ENCODE measurements at places on chromosomes 6 and 20. TPM values are rescaled to one million over a fixed set of nuclear protein-coding genes. Genes with fewer than 3 reads are reported as not detected.
A peak's percentile ranks its signal among the peaks of the same experiment; 100 is the strongest.

The GJA1 gene
- polyA plus RNA-seq, result 155 TPM

The HCK gene
- polyA plus RNA-seq, result not detected

The MCHR2 gene
- not detected for polyA plus RNA-seq

The SLC52A3 gene
- not detected for polyA plus RNA-seq

The HLA-F gene
- polyA plus RNA-seq, result 1.5 TPM

DNA sequence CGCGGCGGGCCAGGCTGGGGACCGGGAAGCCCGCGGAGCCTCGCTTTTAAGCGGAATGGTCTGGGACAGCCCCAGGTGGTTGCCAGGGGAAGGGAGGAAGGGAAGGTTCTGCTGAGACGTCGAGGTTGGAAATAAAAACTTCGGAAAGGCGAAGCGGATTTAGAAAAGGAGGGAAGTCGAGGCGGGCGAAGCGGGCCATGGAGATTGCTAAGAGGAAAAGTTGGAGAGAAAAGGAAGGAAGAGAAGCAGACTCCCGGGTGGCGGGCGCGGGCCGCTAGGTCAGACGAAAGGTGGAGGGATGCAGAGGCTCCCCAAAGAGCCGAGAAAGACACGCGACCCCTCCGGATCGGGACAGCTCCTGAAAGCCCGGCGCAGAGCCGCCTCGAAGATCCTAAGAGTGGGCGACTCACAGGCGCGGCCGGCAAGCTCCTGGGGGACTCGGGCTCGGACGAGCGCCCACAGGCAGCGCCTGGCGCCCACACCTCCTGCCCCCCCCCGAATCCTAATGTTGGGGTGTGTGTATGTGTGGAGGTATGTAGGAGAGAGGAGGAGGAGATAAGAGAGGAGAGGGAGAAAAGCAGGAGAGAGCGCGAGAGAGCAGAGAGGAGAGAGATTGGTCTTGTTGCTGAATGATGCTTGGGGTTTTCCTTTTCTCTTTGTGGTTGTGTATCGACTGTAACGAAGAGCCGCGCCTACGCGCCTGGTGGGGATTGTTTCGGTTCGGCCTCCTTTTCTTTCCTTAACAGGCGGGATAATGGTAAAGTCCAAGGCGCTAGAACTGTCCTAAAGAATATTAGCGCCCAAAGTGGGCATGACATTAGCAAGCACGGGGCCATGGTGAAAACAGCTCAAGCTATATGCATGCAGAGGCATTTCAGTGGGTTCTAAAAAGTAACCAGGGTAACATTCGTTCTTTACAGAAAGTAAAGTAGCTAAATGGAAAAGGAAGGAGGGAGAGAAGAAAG is 1.5 kb downstream of the TFAP2B start:
- H3K27ac ChIP-seq, result no peak overlapping the region
- peaks cover 89% of the 10 kb centered on the region for H3K27me3 ChIP-seq
- no peak for DNase-seq
- no peaks in the 10 kb centered on the region for H3K4me1 ChIP-seq

DNA sequence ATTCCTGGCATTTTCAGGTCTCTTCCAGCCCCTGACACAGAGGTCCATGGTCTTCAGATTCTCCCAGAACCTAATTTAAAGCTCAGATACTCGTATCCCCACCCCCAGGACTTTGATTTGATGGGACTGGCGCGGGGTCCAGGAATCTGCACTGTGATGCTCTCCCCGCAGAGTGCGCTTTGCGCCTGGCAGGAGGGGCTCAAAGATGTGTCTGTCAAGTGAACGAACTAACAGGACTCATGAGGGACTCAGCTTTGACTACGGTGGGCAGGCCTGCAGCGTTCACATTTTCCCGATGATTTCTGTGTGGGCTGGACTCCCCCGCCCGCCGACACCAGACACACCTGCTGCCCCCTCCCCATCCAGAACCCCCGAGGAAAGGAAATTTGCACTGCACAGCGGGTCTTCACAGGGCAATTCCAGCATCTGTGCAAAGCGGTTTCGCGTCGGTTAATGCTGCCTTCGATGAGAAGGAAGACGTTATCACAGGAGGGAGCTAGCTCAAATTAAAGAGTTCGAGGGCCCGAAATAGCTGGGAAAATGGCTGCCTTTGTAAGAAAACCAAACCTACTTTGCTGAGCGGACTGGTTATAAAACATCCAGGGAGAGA is 90.2 kb downstream of the ZDHHC14 start:
- DNase-seq, result no peak
- H3K27ac ChIP-seq, result no peak overlapping the region
- H3K36me3 ChIP-seq, result no peaks in the 10 kb centered on the region
- H3K4me3 ChIP-seq, result no peak overlapping the region
- H3K27me3 ChIP-seq, result no peaks in the 10 kb centered on the region

- H3K27ac ChIP-seq, result no peak overlapping the region
- no peak overlapping the region for H3K4me3 ChIP-seq
- H3K4me1 ChIP-seq, result no peaks in the 10 kb centered on the region
- no peaks in the 10 kb centered on the region for H3K36me3 ChIP-seq
- no peaks in the 10 kb centered on the region for H3K27me3 ChIP-seq
These were observed 273.0 kb downstream of the TFAP2A start for GRCh38 chr6:10141746-10142443.

DNA sequence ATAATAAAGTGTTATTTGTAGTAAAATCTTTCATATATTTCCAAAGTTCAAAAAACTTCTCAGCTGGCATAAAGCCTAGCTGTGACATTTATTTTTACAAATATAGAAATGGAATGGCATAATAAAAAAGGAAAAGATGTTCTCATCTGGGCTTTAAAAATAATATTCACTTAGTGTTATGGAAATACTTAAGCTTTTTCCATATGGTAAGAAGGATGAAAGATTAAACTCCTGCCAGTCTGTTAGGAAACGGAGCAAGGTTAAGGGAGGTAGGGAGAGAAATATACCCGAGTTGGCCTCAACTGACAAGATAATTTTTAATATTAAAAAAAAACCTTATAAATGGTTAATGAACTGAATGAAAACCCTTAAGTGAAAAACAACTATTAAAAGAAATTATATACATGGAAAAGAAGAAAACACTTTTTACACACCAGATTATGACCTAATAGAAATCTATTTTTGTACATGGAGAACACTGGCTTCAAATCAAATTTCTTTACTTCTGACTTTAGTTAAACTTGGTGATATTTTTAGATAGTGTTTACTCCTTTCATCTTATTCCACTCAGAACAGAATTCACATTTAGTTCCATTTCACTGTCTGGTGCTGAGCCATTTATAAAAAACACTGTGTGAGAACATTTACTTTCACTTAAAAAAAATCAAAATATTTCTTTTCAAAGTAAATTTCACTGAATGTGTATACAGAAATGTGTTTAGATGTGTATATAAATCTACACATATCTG is 137.0 kb downstream of the DST start:
- no peaks in the 10 kb centered on the region for H3K27me3 ChIP-seq
- H3K36me3 ChIP-seq, result peaks cover 18% of the 10 kb centered on the region
- no peak for DNase-seq
- no peaks in the 10 kb centered on the region for H3K4me1 ChIP-seq
- no peak overlapping the region for H3K4me3 ChIP-seq
- H3K27ac ChIP-seq, result no peak overlapping the region

- no peak overlapping the region for H3K27ac ChIP-seq
- no peak overlapping the region for H3K4me3 ChIP-seq
- H3K4me1 ChIP-seq, result no peaks in the 10 kb centered on the region
- DNase-seq, result no peak
- no peaks in the 10 kb centered on the region for H3K27me3 ChIP-seq
These were observed 144.0 kb upstream of the TSHZ2 start for GRCh38 chr20:52828199-52828598.

GRCh38 chr6:31087494-31088089 is 24.8 kb downstream of the C6orf15 start:
- H3K4me1 ChIP-seq, result peaks cover 12% of the 10 kb centered on the region
- DNase-seq, result peak; percentile 93
- peak overlapping the region; percentile 84 for H3K27ac ChIP-seq

- H3K4me1 ChIP-seq, result no peaks in the 10 kb centered on the region
- H3K4me3 ChIP-seq, result no peak overlapping the region
- DNase-seq, result no peak
- H3K36me3 ChIP-seq, result no peaks in the 10 kb centered on the region
These were observed 354.9 kb downstream of the CD109 start for GRCh38 chr6:74050921-74051320.

DNA sequence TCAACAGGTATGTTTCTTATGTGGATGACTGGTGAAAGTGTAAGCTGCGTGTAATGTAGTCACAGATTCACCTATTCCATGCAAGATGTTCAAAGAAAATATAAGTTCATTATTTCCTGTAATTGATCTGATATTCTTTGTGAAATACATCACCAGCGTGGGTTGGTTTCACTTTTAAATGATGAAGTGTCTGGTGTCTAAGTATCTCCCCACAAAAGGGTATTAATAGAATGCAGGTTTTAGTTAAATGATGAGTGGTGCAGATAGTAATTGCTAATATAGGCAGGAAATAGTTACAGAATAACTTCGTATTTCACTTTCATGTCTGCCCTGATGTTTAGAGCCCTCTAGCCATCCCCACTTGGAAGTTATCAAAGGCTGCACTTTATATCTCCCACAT is 22.2 kb downstream of the PGBD1 start:
- no peaks in the 10 kb centered on the region for H3K36me3 ChIP-seq
- no peak for DNase-seq
- no peaks in the 10 kb centered on the region for H3K27me3 ChIP-seq
- H3K4me1 ChIP-seq, result no peaks in the 10 kb centered on the region
- H3K27ac ChIP-seq, result no peak overlapping the region

GRCh38 chr6:26016245-26016962 is 53.8 kb downstream of the TRIM38 start:
- DNase-seq, result no peak
- peaks cover 15% of the 10 kb centered on the region for H3K4me1 ChIP-seq
- peak overlapping the region; percentile 2 for H3K4me3 ChIP-seq
- no peak overlapping the region for H3K27ac ChIP-seq
- no peaks in the 10 kb centered on the region for H3K36me3 ChIP-seq
- no peaks in the 10 kb centered on the region for H3K27me3 ChIP-seq

DNA sequence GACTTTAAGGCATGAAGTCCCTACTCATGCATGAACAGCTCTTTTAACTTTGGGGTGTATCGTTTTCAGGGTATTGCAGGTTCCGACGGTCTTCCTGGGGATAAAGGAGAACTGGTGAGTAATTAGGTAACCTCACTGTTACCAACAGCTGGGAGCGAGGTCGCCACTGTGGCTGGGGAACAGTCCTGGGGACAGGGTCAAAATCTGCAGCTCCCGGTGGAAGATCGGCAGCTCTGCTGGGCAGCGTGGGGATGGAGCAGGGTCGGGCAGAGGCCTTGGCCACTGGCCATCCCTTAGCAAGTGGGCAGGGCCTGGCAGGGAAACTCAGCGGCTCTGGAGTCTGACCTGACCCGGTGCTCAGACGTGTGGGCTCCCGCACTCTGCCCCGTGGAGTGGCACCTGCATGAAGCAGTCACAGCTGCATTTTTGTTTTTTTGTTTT is 16.1 kb downstream of the COL9A3 start:
- no peaks in the 10 kb centered on the region for H3K36me3 ChIP-seq
- no peak overlapping the region for H3K27ac ChIP-seq
- H3K4me3 ChIP-seq, result no peak overlapping the region

Data from endothelial cell of umbilical vein (primary cell).